Right lung (tissue), 10 donors: ENCODE measurements at places on chromosomes 7 and 10. TPM values are rescaled to one million over a fixed set of nuclear protein-coding genes. Genes with fewer than 3 reads are reported as not detected.

- DNase-seq: peak; percentile 26
Measured at GRCh38 chr7:79282070-79282694, 171.3 kb downstream of the MAGI2 start.

DNA sequence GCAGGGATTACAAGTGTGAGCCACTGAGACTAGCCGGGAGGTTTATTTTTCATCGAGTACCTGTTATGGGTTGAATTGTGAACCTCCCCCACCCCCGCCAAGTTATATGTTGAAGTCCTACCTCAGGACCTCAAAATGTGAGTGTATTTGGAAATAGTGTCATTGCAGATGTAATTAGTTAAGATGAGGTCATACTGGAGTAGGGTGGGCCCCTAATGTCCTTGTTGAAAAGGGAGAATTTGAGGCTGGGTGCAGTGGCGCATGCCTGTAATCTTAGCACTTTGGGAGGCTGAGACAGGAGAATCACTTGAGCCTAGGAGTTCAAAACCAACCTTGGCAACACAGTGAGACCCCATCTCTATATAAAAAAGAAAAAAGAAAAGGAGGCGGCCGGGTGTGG lies 10.8 kb upstream of the BAG3 start:
- no peak for DNase-seq

Gene PLXNA4
- polyA plus RNA-seq: 2.8 TPM

GRCh38 chr10:80075781-80076180 lies 2.7 kb upstream of the TMEM254 start:
- no peak for DNase-seq

GRCh38 chr10:114310346-114310745 lies 71.3 kb downstream of the VWA2 start:
- no peak for DNase-seq

DNA sequence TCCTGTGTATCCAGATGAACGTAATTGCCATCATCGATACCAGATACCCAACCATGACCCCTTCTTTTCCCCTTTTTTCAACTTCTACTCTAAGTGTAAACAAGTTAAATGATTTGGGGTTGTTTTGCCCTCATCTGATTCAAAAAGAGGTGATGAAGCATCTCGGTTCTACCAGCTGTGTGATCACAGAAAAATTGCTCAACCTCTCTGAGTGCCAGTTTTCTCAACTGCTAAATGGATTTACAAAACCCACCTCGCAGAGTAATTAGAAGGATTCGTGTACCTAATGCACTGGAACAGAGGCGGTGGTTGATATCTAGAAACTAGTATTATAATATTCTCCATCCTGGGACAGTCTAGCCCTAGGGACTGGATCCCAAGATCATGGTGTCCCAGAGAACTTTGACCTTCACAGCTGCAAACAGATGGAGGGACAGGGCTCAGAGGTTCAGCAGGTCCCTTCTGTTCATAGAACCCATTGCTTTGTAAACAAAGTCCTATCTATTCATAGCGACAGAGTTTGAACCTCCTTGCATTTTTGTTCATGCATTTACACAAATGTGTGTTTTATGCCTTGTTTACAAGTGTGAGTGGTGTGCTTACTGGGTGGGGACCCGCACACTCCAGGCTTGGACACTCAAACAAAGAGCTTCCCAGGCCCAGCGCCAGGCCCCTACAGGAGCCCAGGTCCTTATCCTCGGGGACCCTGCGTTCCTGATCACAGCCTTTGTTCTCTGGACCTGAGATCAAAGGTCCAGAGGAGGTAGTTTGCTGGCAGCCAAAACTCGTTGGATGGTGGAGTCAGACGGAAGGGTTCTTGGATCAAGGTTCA lies 46.4 kb downstream of the CALML3 start:
- no peak for DNase-seq

- DNase-seq: no peak
Measured at GRCh38 chr10:68997211-68997610, 8.6 kb downstream of the KIFBP start.

- DNase-seq: peak; percentile 42
Measured at GRCh38 chr10:88095223-88095721, 231.8 kb downstream of the PTEN start.

Gene SAMD9
- polyA plus RNA-seq: 11.0 TPM

Gene CALCR
- 0.24 TPM for polyA plus RNA-seq

GRCh38 chr7:66503551-66504031 lies 125.1 kb upstream of the KCTD7 start:
- no peak for DNase-seq

Gene LAMB4
- polyA plus RNA-seq: 0.10 TPM

Gene NPTX2
- 0.32 TPM for polyA plus RNA-seq

Gene TIMM23
- polyA plus RNA-seq: 50.4 TPM

- no peak for DNase-seq
Measured at GRCh38 chr7:80136261-80137055, 1.8 kb downstream of the GNAI1 start.

DNA sequence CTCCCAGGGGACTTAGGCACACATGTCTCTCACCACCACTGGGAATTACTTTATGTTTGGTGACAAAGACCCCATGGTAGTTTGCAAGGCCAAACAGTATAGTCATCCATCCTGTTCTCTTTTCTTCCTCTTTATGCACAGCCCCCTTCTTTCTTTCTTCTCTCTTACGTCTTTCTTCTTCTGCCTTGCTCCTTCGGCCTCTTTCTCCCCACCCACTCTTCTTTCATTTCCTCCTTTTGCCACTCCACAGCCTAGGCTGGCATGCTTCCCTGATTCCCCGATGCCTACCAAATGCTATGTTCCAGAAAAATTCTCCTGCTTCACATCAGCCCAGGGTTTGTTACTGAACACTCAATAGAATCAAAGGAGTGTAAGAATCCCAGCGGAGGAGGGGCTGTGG lies 62.4 kb upstream of the MKLN1 start:
- no peak for DNase-seq

- DNase-seq: no peak
Measured at GRCh38 chr10:114202812-114203211, 23.7 kb downstream of the TDRD1 start.

Gene TRPV5
- polyA plus RNA-seq: 0.18 TPM

- DNase-seq: no peak
Measured at GRCh38 chr10:47309408-47310089, 9.6 kb downstream of the GDF10 start.

- no peak for DNase-seq
Measured at GRCh38 chr10:76721891-76722505, 915.6 kb downstream of the KCNMA1 start.
